ENCODE measurements at places on chromosomes 5 and 9.

DNA sequence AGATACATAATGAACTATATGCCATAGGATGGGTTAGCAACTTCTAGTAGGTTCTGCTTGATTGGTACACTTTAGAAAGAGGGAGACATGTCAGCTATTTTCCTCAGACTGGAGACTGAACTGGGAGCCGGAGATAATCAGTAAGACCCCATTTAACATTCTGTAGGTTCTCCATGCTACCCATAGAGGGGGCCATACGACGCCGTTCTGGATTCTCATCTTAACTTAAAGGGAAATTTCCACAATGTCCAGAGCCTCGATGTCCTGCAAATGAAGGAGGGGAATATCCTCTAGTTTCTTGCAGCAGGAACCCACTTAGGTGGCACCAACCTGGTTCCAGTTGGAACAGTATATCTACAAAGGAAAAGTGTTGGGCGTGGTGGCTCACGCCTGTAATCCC lies 22.3 kb upstream of the NPM1 start:
- no peak for DNase-seq

- no peak for DNase-seq
Observed at GRCh38 chr5:53820802-53821171, 260.3 kb downstream of the NDUFS4 start.

DNA sequence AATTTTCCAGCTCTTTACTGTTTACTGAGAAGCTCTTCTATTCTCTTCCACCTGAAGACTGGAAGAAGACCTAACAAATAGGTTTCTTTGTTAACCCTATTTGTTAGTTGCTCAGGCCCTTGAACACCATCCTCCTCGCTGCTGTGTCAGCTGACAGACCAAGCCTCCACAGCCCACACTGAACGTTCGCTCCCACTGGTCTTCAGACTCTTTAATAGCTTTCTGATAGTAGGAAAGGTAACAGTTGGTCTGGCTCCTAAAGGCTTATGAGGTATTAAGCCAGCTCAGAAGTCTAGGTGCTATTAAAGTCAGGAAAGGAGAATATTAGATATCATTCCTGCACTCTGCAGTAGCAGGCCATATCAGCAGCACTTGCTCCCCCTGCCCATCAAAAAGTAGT lies 23.3 kb upstream of the F2R start:
- no peak for DNase-seq

DNA sequence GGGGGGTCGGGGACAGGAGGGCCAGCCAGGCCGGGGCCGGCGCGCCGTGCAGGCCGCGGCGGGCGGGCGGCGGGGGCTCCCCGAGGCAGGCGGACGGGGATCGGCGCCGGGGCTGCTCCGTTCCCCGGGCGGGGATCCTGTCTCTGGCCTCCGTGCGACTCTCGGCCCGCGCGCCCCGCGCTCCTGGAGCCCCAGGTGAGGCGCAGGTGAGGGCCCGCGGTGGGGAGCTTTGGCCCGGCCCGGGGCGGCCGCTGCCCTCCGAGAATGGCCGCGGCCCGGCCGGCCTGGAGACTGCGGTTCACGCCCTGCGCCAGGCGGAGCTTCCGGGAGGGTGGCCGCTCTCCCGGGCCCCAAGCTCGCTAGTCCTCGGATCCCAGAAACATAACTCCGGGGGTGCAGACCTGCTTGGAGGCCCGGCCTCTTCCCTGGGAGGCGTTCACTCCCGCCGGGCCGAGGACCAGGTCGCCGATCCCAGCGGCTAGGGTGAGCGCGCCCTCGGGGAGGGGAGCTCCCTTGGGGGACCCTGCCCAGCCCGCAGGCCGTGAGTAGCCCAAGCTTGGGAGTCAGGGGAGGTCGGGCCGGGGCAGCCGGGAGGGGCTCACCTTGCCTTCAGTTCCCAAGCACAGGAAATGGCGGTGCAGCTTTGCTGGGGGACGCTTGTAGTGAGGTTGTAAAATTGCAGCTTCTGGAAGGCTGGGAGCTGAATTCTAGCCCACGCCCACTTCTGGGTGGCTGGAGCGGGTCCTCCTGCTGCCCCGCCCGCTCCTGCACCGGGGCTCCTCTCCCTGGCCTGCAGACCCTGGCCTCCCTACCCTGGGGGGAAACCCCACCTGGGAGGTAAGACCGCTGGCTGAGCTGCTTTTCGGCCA lies 723 bp downstream of the PPP1R26 start:
- no peak for DNase-seq

- no peak for DNase-seq
Observed at GRCh38 chr9:112925058-112925641, 34.5 kb upstream of the SLC46A2 start.

DNA sequence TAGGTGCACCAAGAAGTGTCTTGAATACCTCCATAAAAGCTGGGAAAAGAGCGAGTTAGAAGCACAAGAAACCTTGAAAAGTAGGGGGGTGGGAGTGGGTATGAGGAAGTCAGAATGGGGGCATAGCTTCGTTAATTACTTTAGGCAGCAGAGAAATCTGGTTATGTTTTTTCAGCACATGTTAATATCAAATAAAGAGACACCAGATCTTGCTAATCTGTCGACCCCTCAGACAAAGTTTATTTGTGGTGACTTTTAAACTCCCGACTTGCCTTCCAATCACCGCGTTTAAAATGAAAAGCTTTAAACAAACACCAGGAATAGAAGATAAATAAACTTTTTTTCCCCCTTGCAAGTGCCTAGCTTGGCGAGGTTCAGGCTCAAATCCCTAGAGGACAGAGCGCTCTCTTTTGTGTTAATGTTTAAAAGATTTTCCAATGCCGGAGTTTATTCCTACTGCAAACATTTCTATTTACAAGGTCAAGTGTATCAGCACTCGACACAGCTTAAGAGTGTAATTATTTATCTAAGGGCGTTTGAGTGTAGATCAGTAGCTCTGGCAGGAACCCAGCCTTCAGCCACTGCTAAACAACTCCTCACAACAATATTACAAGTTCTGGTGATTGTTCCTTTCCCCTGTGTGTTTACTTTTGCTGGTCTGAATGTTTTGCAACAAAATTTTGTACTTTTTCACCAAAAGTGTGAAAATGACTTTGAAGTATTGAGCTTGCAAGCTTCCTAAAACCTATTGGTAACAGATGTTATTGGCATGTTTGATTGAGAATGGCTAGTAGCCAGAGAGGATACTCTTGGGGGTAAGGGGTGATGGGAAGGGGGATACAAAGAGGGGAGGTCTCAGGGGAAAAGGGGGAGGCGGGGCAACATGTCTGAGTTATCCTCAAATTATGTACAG lies 3.8 kb downstream of the GAS1 start:
- no peak for DNase-seq

- no peak for DNase-seq
Observed at GRCh38 chr9:136049491-136050265, 45.4 kb downstream of the NACC2 start.

- no peak for DNase-seq
Observed at GRCh38 chr5:51382521-51383130, 622 bp upstream of the ISL1 start.

DNA sequence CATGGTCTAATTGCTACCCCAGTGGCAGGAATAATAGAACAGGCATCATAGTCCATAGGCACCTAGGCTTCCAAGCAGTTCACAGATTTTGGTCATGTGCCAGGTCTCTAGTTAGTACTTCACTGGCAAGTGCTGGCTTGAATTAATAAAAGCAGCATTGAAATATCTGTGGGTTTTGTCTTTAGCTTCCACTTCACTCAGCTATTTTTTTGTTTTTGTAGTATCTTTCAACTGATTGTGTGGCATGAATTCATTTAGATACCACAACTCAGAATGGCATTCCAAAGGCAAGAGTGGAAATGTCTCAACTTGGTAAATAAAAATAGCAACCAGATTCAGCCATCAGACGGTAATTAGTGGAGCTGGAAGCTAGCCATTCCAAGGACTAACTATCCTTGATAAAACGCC lies 27.9 kb upstream of the ITGA2 start:
- no peak for DNase-seq

GRCh38 chr5:133750356-133750755 lies 138.0 kb upstream of the FSTL4 start:
- DNase-seq: no peak

DNA sequence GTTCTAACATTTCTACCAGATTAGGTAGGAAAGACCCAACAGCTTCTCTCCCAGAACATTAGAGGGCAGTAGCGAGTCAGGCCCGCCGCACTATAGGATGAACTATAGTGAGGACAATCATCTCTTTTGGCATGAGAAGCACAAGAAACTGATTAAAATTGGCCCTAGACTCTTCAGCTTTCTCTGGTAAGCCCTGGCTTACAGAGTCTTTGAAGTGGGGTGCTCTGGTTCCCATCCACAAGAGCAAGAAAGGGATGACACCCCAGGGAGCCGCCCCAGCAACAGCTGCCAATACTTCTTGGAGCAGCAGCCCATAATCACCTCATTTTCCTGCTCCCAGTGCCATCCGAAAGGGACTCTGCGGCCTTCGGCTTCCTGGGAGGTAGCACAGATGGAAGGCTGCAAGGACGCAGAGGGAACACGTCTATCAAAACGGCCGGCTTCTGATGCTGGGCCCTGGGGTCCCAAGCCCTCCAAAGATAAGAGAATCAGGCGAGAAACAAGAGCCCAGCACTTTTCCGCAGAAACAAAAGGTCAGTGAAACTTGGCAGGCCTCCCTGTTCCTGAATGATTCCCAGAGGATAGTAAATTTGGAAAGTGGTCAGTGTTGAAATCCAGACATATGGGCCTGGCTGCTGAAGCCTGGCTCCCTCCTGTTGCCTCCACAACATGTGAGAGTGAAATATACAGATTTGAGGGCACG lies 69.3 kb downstream of the HSD17B3 start:
- peak; percentile 75 for DNase-seq

- no peak for DNase-seq
Observed at GRCh38 chr5:135220394-135221186, 178.4 kb downstream of the MACROH2A1 start.

DNA sequence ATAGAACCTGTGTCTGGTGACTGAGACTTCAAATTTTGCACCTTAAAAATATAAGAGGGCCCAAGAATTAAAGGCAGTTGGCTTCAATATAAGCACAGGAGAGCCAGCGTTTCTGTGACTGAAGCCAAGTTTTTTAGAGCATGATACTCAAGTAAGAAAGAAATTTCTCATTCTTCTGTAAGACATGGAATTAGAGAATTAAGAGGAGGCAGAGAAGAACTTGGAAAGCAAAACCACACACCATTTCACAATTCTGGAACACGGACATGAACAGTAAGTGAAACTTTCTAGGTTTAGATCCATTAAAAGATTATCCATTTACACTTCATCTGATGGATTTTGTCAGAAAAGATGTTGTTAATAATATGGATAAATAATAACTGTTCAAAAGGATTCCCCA lies 8.9 kb upstream of the AGXT2 start:
- no peak for DNase-seq

GRCh38 chr5:150561192-150561512 lies 53.2 kb downstream of the NDST1 start:
- DNase-seq: no peak

DNA sequence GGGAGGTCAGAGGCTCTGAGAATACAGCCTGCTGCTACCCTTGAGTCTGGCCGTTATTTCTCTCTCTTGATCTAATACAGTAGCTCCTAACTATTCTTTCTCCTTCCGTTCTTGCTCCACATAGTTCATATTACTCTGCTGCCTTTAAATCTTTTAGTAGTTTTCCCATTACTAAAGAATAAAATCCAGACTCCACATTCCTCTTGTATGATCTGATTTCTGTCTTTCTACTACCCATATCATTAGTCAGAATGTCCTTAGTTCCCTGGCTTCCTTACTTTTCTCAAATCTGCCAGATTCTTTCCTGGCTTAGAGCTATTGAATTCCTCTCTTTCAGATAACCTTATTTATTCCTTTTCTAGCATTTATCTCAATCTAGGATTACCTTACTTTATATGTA lies 40.0 kb downstream of the MARCHF6 start:
- DNase-seq: no peak

DNA sequence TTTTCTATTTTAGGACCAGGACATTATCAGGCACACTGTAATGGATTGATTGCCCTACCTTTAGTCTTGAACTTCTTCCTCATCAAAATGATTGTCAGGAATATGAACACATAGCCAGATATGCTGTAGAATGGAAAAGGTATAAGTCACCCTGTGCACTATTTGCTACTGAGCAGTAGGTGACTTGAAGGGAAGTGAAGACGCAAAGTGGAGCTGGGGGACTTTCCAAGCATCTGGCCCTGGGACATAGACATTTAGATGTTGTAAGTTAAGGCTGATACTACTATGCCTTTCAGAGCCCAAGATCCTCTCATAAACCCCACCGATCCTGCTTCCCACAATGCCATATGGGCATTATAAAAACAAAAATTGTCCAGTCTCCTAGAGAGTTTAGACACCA lies 174.5 kb downstream of the DOCK8 start:
- no peak for DNase-seq

- no peak for DNase-seq
Observed at GRCh38 chr5:669111-669841, 23.9 kb downstream of the TPPP start.

GRCh38 chr5:134226441-134227192 lies 744 bp upstream of the PPP2CA start:
- no peak for DNase-seq

DNA sequence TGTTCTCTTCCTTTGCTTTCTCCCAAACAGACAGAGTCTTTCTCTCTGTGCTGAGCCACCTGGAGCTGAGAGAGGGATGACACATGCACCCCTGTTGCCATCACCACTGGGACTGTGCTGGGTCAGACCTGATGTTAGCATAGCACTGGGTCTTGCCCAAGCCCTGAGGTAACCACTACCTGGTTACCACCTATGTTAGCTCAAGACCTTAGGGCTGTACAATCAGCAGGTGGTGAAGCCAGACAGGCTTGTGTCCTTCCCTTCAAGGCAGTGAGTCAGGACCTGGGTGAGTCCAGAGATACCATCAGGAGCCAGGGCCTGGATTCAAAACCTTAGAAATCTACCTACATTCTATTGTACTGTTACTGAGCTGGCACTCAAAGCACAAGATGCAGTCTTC lies 32.1 kb downstream of the FST start:
- DNase-seq: no peak

DNA sequence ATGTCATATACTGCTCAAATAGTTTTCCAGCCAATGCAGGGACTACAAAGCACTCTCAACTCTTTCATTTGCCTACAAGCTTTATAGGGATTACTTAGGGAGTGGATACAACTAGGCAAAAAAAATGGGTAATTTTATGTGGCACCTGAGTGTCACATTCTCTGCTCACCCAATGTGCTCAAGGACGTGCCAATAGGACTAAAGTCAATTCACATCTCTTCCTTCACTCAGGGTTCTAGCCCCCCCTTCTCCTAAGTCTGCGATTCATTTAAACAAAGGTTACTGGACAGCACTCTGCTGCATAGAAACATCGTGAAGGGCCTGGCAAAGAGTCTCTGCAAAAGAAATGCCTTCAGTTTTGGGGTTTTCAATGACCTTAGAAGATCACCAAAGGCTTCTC lies 142.3 kb downstream of the TSSK1B start:
- no peak for DNase-seq

GRCh38 chr9:136686794-136687711 lies at the start of gene AGPAT2:
Gene AGPAT2, minus strand, starts transcription at chr9:136687457. Its CDS starts 100 bp downstream, at chr9:136687357.
- DNase-seq: no peak

- no peak for DNase-seq
Observed at GRCh38 chr5:172010278-172010677, 3.8 kb upstream of the FBXW11 start.

DNA sequence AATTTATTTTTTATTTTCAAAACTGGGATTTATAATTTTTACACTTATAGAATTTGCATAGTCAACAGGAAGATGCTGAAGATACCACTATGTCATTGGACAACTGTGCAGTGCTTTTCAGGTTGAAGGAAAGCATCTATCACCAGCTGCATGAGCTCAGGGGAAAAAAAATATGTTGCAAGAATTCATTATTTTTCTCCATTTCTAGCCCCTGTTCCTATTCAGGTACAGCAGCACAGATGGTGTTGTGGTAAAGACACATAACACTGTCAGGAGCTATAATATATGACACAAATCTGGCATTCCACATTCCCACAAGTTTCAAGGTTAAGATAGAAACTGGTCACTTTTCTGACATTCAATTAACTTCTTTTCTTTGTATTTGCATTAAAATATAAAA lies 1088.6 kb downstream of the MAT2B start:
- no peak for DNase-seq

All from left forelimb (tissue), 1 donor.